ENCODE measurements at places on chromosomes 5 and 9.
A peak's percentile ranks its signal among the peaks of the same experiment; 100 is the strongest.

DNA sequence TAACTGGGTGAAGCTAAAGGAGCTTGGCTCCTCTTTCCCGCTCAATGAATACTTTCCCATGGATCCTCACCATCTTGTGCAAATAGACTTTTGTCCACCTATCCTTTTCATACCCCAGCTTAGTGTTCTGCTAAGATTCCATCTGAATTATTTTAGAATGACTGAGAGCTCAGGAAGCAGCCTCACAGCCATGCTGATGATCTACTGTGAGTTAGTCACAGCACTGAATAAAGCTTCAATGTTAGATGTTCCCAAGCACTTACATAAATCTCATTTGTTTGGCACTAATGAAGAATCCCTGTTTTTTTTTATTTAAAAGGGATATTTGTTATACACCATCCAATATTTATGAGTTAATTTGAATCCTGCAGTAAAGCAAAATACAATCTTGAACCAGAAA, 317.6 kb upstream of the TRPC7 start:
- DNase-seq: no peak

DNA sequence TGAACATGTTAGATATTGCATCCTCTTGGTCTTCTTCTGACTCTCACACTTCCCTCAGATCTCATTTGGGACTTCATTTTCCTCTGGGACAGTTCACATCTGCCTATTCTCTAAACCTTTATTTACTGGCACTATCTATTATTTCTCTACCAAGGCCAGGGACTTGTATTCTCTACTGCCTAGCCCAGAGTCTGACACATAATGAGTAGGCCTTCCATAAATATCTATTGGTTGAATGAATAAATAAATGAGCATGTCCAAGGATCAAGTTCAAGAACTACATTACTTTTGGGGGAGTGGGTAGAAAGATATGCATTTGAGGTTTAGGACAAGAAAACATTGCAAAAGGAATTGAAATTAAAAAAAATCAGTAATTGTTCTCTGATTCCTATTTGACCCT, 250.3 kb downstream of the TRIM32 start:
- DNase-seq: no peak

DNA sequence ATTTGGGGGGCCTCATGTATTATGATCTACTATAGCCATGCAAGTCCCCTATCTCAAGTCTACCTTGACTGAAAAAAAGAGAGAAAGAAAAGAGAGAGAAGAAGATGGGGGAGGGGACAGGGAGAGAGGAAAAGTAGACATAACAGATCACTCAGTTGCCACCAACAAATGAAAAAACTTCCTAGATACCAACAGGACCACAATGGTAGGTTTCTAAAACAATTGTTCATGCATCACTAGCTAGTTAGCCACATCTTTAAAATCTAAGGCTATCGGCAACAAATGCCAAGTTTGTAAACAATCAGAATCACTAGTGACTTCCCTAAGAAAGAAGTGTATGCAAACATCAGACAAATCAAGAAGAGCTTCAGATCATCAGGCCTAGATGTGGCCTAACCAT, 328.2 kb downstream of the BNC2 start:
- no peak for DNase-seq

DNA sequence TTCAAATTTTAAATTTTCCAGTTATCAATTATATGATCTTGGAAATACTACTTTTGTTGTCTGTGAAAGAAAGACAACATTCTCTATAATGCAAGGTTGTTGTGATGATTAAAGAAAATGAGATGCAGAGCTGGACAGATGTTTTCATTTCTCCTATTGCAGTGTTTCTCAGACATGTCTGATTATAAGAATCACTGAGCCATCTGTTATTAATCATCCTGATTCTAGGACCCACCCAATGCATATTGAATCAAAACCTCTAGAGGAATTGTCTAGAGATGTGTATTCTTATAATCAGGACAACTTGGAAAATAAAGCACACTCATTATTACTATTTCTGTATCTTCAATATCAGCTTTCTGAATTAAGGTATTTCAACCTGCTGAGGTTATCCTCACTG, 121.1 kb upstream of the ASTN2 start:
- DNase-seq: no peak

DNA sequence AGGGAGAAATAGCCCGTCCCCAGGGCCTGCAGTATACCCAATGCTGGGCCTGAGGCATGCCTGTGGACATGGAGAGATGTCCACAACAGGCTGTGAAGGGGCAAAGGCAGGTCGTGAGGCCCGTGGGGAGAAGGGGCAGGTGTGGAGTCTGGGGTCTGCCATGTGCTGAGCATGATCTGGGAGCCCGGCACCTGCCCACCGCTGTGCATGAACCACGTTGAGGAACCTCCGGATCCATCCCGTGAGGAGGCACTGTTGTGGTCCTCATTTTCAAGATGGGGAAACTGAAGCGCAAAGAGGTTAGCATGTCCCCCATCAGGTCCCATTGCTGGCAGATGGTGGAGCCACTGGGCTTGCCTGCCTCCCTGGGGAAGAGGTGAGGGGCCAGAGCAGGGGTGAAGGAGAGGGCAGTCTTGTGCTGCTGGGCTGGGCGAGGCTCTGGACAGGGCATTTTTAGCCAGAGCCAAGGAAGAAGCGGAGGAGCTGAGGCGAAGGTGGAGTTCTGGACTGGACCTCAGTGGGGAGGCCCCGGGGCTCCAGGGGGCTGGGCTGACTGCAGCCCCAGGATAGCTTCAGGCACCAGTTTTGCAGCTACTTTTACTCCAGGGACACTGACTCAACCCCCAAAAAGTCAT, 46.5 kb downstream of the LRSAM1 start:
- no peak for DNase-seq

- peak; percentile 23 for DNase-seq
These were observed 95.8 kb upstream of the DAP start for GRCh38 chr5:10856683-10857337.

GRCh38 chr9:800591-801150, 40.8 kb upstream of the DMRT1 start:
- DNase-seq: no peak

DNA sequence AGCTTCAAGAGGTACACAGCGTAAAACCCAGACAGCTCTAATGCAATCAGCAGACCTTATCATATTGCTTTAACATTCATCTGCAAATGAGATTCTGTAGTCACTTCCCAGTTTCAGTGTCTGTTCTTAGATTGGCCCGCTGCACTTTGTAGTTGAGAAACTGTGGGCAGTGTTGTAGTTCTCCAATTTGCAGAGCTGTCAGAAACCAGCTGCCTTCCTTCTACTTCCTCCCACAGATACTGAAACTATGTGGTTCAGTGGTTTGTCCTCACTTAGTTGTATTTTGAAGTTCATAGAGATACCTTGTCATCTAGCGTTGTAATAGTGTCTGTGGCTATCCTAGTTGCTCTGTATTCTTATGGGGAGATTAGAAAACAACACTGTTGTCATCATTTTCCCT, 39.6 kb upstream of the TRIM36 start:
- no peak for DNase-seq

GRCh38 chr5:161778796-161779195, 69.1 kb upstream of the GABRA1 start:
- no peak for DNase-seq

DNA sequence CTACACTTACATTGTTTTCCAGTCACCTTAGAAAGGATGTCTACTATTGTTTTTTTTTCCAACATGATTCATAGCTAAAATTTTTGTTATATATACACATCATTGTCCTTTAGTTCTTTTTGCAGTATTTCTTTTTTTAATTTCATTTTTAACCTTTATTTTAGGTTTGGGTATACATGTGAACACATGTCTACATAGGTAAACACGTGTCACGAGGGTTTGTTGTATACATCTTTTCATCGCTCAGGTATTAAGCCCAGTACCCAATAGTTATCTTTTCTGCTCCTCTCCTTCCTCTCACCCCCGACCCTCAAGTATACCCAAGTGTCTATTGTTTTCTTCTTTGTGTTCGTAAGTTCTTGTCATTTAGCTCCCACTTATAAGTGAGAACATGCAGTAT, 19.0 kb downstream of the IFNA5 start:
- DNase-seq: no peak

- DNase-seq: no peak
These were observed 24.3 kb upstream of the UBAP2 start for GRCh38 chr9:34072868-34073590.

DNA sequence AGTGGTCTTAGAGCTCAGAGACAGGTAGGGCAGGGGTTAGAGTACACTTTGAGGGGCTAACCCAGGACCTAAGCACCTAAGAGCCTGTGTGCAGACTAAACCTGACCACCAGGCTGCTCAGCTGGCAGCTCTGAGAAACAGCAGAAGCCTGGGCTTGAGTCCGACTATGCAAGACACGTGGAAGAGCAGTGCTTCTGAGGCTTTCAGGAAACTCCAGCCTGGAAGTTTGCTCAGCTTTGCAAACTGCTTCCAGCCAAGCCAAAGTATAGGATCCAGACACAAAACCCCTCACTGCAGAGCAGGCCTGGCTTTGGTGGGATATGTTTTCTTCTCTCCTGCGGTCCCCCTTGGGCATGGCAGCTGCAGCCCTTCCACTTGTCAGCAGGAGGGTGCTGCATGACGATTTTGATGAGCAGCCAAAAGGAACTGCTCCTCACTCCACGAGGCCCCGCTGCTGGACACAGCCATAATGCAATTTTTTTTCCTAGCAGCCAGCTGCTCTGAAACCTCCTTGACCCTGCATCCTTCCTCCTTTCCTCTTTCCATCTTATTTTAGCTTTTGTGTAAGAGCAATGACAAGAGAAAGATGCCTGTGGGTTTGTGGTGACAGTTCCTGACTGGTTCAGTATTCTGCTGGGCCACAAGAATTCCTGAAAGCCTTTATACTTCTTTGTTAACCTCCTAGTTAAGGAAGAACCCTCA, 123.1 kb downstream of the LIFR start:
- DNase-seq: no peak

DNA sequence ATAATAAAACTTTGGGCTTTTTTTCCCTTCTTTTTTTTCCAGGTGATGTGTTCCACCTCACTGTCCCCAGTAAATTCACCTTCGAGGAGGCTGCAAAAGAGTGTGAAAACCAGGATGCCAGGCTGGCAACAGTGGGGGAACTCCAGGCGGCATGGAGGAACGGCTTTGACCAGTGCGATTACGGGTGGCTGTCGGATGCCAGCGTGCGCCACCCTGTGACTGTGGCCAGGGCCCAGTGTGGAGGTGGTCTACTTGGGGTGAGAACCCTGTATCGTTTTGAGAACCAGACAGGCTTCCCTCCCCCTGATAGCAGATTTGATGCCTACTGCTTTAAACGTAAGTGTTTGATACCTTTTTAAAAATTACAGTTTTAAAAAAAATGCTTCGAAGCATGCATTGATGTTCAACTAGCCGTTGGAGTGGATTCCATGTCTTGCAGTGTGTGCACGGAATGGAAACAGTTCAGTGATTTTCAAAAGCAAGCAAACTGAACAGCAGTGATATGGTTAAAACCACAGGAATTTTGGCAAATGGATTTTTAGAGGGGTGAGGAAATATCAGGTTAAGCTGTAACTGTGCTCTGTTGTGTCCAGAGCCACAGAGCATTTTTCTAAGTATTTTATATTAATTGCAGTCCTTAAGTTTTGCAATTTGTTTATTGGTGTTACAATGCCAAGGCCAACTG, 40.7 kb downstream of the VCAN start:
- no peak for DNase-seq

- DNase-seq: peak; percentile 67
These were observed 58.5 kb downstream of the CNTRL start for GRCh38 chr9:121133104-121133816.

- no peak for DNase-seq
These were observed 142.7 kb downstream of the MLLT3 start for GRCh38 chr9:20479419-20480155.

DNA sequence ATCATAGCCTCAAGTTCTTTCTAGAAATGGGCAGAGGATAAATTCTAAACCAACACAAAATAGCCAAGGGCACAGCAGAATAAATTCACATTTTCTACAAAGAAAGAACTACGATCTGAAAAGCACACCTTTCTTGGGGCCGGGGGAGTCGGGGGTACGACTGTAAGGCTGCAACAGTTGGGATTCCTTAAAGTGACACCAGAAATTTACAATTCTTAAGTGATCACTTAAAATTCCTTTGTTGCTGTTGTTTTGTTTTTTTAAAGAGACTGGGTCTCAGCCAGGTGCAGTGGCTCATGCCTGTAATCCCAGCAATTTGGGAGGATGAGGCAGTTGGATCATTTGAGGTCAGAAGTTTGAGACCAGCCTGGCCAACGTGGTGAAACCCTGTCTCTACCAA, 95.8 kb downstream of the CDK5RAP2 start:
- no peak for DNase-seq

DNA sequence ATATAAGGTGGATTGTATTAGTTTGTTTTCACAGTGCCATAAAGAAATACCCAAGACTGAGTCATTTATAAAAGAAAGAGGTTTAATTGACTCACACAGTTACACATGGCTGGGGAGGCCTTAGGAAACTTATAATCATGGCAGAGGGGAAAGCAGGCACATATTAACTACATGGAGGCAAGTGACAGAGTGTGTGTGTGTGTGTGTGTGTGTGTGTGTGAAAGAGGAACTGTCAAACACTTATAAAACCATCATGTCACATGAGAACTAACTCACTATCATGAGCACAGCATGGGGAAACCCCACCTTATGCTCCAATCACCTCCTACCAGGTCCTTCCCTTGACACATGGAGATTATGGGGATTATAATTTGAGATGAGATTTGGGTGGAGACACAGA, 118.6 kb downstream of the SPEF2 start:
- DNase-seq: no peak

DNA sequence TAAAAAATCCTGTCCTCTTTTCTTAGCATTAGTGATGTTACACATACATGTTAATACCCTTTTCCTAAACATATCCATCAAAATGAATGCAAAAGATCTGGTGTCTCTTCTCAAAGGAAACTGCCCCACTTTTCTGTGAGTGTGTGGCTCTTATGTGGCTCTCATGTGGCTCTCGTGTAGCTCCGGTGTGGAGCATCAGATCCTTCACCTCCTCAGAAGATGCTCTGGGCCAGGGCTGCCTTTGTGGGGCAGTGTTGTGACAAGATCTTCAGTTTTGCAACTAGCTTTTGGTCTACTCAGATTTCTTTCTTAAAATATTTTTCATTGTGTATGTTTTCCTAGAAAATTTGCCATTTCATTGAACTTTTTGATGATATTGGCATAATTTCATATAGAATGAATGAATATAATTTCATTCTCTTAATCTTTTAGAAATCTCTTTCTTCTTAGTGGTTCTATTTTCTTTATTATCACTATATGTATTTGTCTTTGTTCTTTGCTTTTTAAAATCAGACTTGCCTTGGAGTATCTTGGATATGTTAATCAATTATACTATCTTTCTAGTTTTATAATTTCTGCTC, 19.4 kb downstream of the GARNL3 start:
- DNase-seq: no peak

DNA sequence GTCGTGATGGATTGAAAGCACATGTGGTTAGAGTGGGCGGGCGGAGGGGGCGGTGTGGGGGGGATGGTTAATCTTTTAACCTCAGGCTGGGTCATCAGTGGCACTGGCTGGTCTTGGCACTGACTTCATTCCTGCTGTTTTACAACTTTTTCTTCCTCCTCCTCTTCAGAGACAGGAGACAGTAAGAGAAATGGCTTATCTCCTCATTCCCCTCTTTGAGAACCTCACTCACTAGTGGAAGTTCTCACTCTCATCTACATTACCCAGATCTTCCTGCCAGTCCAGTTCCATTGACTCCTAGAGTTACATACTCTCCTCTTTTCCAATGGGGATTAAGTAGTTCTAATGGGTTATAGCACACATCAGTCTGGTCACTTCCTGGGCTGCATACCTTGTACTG, 42.3 kb upstream of the PPP1R26 start:
- DNase-seq: no peak
